ENCODE measurements at places on chromosomes 1 and 21.

- DNase-seq, result no peak
These were observed 16.4 kb upstream of the CCDC17 start for GRCh38 chr1:45640293-45640692.

DNA sequence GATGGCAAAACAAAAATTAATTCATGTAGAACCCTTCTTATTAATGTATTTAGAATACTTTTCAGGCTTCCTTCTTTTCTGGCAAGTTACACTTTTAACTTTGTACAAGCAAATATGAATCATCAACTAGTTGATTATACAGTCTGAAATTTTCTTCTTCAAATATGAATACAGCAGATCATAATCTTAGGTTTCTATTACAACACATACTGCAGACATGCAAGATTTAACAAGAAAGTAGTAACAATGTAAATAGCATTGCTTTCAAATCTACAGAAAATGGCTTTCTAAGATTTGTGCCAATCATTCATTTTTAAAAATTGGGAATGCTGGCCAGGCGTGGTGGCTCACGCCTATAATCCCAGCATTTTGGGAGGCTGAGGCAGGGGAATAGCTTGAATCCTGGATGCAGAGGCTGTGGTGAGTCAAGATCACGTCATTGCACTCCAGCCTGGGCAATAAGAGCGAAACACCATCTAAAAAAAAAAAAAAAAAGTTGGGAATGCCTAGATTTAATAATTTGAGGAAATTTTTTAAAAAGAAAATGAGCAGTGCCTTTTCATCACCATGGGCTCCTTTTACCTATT lies 68.4 kb upstream of the DPYD start:
- no peak for DNase-seq

- no peak for DNase-seq
These were observed 4.4 kb downstream of the TSPEAR start for GRCh38 chr21:44706706-44707581.

DNA sequence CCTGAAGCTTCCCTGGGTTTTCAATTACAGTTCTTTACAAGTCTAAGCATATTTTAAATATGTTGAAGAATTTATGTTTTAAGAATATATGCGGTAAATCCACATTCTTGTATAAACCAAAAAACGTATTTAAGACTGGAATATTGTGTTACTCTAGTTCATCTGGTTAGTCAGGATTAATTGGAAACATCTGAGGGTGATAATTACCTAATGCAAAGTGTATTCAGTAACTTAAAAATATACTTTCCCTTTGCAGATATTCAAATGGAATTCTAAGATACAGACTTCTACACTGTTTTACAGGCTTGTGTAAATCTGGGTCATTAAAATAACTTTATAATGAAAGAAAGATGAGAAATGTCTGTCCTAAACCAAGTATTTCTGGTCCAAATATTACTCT lies 302.0 kb downstream of the VAV3 start:
- no peak for DNase-seq

DNA sequence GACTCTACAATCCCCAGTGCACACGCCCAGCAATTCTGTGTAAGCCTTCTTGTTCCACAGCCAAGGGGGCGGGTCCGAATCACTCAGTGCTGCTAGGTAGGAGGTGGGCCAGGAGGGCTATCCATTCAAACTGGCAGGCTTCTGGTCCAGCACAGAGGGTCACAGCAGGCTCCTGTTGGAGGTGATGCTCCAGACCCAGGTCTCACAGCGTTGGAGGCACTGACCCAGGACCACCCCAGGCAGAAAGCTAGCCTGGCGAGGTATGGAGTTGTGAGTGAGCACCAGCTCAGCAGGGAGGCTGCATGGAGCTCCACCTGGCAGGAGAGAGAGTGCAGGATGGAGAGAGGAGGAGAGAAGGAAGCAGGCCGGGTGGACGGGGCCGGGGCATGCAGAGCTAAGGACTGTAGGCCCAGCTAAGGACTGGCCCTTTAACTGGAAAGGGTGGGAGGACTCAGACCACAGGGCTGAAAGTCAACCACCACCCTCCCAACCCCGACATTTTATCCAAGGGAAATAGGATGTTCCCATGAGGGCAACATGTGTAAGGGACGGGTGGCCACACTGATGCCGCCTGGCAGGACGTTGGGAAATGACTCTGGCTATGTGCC lies 38.7 kb downstream of the GPR161 start:
- DNase-seq, result no peak

GRCh38 chr1:117070124-117070523 lies 10.0 kb downstream of the TTF2 start:
- DNase-seq, result no peak

DNA sequence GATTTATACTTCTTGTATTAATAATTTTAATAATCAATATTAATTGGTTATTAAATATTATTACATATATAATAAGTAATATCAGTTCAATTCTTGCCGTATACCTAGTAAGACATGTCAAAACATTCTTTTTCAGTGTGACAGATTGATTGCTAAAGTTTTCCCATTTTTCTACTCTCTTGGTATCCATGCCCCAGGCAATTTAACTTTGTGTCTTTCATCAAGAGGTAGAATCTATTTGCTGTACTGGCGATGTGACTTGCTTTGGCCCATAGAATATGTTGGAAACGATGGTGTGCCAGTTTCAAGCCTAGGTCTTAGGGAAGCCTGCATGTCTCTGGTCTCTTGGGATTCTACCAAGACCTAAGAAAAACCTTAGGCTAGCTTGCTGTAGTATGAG lies 436.1 kb upstream of the ADAMTS5 start:
- DNase-seq, result no peak

DNA sequence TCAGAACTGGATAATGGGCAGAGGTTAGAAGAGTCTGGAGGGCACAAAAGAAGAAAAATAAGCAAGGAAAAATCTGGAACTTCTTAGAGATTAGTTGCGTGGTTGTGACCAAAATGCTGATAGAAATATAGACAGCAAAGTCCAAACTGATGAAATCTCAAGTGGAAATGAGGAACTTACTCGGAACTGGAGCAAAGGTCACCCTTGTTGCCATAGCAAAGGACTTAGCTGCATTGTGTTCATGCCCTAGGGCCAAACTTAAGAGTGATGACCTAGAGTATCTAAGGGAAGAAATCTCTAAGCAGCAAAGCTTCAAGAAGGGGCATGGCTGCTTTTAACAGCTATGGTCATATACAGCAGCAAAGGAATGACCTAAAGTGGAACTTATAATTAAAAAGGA lies 180.0 kb downstream of the TTLL7 start:
- DNase-seq, result no peak

- DNase-seq, result peak; percentile 20
These were observed 133.4 kb downstream of the PLPPR5 start for GRCh38 chr1:98870959-98871903.

GRCh38 chr1:109777436-109777835 lies 13.7 kb upstream of the EPS8L3 start:
- no peak for DNase-seq

GRCh38 chr1:22039594-22040285 lies 12.8 kb upstream of the CDC42 start:
- peak; percentile 89 for DNase-seq

GRCh38 chr1:117284399-117285215 lies 73.9 kb upstream of the VTCN1 start:
- no peak for DNase-seq

- DNase-seq, result no peak
These were observed 132.5 kb downstream of the PLXNA2 start for GRCh38 chr1:208111646-208112190.

DNA sequence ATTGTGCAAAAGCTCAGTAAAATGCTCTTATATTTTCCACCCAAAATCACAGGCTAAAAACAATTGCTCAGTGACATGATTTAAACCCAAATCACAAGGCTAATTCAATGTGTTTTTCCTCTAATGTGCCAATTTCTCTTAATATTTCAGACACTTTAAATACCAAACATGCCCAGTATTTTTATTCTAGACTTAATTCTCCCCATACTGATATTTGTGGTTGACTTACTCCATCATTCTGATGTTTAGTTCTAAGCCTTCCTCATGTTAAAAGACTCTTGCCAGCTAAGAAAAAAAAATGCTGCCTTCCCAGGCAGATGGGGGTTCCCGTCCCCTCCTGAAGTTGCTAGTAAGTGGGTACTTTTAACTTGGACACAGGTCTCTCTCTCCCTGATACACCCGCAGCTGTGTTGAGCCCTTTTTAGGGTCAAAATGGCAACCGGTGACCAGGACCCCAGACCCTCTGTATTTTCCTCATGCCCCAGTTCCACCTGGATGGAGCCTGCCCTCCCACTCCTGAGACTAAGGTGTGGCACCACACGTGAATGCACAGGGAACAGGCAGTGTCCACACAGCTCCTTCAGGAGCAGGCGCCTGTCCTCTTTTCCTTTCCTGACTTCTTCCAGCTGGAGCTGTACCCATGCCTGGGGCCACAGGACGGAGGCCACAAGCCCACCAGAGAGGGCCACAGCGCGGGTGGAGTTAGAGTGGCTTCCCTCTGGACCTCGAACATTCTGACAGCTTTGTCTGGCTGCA lies 118.9 kb downstream of the RIPK4 start:
- DNase-seq, result no peak

GRCh38 chr21:31945141-31945540 lies 72.3 kb downstream of the HUNK start:
- no peak for DNase-seq

DNA sequence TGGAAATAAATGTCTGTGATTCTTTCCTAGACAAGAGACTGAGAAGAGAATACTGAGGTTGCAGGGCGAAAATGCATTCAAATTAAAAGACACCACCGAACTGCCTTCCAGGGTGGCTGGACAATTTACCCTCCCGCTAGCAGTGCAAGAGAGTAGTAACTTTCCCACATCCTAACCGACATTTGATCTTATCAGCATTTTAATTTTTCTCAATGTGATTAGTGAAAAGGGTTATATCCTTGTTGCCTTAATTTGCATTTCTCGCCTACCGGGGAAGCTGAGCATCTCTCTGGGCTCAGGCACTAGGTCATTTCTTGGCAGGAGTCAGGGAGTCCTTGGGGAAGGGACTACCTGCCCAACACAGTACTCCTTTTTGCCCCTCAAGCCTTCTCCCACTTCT lies 2.8 kb downstream of the TNFRSF8 start:
- peak; percentile 54 for DNase-seq

DNA sequence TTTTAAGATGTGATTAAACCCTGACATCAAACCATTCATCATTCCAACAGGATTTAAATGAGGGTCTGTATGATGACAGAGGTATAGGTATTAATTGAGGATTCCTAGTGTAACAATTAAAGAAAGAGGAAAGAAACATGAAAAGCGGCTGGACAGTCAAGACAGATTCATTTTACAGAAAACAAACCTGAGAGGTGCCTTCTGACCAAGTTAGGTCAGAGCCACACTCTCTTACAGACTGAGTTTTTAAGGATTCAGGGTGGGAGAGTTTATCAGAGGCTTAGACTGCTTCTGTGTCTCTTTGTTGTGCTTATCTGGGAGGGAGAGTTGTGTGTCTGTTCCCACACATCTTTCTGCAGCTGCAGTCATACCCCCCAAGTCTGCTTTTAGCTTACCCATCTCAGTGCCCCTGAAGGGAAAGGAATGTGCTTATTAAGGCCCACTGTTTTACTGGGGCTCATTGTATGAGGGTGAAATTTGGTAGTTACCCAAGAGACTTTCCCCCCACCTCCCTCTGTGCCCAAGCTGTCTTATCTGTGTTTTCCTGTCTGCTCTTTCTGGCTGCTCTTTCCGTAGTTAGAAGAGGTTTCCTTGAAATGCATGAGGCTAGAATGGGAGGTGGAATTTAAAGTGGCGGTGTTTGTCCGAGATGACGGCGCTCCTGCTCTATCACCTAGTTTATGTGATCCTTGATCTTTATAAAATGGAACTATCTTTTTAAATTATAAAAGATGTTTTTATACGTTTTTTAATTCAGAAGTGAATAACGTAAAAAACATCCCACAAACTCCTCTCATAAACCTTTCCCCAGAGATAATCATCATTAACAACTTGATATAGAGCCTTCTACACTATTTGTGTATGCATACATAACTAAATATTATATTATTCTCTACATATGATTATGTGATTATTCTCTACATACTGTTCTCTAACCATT lies 96.0 kb upstream of the TNFSF4 start:
- no peak for DNase-seq

- DNase-seq, result no peak
These were observed 43.2 kb downstream of the HHAT start for GRCh38 chr1:210371916-210372315.

DNA sequence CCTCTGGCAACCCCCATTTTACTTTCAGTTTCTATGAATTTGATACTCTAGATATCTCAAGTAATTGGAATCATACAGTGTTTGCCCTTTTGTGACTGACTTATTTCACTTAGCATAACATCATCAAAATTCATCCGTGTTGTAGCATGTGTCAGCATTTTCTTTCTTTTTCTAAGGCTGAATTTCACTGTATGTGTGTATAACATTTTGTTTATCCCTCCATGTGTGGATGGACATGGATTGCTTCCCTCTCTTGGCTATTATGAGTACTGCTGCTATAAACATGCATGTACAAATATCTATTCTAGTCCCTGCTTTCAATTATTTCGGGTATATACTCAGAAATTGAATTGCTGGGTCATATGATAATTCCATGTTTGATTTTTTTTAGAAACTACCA lies 97.3 kb downstream of the MAP3K21 start:
- no peak for DNase-seq

DNA sequence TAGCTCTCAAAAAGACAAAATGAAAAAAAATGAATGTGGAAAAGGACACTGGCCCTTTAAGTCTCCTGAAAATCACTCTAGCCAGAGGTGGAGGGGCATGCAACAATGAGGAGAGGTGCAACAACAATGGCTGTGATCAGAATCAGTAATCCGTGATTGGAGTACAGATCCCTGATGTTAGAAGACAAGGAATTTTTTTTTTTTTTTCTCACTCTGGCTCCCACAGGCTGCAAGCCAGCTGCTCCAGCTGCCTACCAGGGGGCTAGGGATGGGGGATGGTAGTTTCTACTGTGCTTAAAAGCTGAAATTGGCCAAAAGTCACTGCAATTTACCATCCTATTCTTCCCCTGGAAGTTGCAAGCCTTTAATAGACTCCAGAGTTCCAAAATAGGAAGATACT lies 54.5 kb downstream of the STYXL2 start:
- DNase-seq, result no peak

DNA sequence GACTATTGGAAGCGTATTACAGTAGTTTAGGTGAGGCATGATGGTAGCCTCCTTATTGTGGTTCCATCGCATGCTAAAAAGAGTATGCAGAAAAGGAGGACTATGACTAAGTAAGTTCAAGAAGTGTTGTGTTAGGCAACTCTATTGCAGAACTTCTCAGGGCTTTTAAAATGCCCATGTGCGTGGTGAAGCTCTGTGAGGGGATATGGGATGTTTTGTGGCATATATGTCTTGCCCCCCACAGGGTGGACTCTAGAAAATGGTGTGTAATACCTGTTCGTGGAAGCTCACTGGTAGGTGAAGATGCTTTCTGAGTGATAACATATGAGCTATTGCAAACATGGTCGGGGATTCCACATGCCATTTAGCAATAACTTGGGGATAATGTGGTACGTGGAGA lies 31.7 kb downstream of the MAN1A2 start:
- no peak for DNase-seq

- no peak for DNase-seq
These were observed 328.5 kb downstream of the KIF26B start for GRCh38 chr1:245483247-245483646.

DNA sequence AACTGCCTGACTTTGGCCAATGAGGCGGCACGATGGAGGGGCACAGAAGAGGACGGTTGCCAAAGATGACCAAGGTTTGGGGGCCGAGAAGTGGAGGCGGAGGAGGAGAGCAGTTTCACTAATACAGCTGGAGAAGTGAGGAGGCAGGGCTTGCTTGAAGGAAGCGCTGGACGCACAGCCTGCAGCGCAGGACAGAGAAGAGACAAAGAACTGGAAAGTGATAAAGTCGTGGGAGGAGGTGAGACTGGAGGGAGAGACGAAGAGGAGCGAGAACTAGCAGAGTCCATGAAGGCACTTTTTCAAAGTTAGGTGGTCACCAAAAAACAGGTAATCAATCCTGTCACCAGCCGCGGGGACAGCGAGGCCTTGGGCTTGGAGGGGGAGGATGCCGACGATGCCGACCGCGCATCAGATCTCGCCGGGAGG lies 771 bp downstream of the PACC1 start:
- no peak for DNase-seq

Measured in stimulated activated CD4-positive, alpha-beta T cell treated with anti-CD3 and anti-CD28 coated beads, Interleukin-15, amount 100 ng/mL, for 24 hours (primary cell).